ENCODE measurements at places on chromosomes 3 and 15.

DNA sequence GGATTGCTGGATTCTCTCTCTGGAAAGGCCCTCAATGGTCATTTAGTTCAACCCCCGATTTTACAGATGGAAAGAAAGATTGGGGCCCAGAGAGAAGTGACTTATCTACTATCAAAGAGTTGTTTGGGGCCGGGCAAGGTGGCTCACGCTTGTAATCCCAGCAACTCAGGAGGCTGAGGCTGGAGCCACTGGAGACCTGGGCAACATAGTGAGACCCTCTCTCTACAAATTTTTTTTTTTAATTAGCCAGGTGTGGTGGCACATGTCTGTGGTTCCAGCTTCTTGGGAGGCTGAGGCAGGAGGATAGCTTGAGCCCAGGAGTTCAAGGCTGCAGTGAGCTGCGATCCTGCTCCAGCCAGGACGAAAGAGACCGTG, 5.2 kb upstream of the USP3 start:
- no peak for ATAC-seq

DNA sequence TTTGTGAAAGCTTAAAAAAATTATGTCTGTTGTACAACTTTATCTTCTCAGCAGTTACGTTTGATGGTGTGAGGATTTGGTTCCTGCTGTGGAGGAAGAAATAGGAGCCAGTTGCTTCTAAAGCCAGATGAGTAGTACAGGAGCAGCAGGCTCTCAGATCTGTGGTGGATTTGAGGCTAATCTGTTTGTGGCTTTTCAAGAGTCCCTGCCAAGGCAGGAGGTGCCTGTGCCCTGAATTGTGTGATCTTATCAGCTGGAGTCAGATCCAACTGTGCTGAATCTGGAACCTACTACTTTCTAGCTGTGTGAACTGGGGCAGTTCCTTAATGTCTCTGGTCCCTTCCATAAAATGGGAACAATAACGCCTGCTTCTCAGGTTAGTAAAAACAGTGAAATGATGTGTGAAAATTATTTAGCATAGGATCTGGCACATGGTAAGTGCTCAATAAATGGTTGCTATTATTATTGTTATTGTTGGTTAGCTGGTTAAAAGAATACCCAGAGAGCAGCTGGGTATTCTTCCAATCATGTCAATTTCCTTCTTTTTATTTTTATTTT, 7.7 kb downstream of the CLDN11 start:
- no peak for ATAC-seq

- ATAC-seq: no peak
Observed at GRCh38 chr3:10577486-10577885, 72.1 kb upstream of the ATP2B2 start.

GRCh38 chr15:66675446-66675845, 26.6 kb upstream of the SMAD6 start:
- ATAC-seq: no peak

- no peak for ATAC-seq
Observed at GRCh38 chr15:68051907-68052306, 2.2 kb upstream of the PIAS1 start.

DNA sequence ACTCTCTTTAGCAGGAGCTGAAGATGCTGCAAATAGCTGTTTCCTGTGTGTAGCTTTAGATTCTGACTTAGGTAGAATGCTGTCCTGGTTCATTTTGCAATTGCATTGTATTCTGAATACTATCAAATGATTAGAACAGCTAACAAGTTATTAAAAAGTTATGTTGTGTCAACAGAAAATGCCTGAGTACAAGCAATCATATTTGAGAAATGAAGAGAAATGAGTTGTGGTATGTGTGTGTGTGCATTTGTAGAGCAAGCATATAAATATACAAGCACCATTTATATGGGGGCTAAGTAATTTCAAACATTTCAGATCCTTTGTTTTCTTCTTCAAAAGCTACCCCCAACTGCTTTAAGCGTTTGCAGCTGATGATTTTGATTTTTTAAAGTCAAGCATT, 7.8 kb downstream of the ZIC1 start:
- no peak for ATAC-seq

GRCh38 chr3:187445356-187445755, 77.2 kb downstream of the RTP4 start:
- no peak for ATAC-seq

- ATAC-seq: peak; percentile 57
Observed at GRCh38 chr15:45456212-45457106, 66.1 kb downstream of the SLC30A4 start.

DNA sequence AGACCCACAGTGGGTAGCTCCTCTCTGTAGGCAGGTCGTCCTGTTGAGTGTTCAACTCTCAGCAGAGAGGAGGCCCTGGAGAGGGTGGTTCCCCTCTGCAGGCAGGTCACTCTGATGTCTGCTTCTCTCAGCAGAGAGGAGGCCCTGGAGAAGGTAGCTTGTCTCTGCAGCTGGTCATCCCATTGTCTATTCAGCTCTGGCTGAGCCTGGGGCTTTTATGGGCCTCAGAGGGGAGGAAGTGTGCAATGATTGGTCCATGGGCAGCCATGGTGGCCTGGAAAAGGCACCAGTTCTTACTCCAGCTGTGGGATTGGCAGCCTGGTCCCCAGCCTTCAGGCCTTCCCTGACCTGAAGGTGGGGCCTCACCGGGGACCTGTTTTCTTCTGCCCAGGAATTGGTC, 52.9 kb downstream of the PPCDC start:
- ATAC-seq: no peak

GRCh38 chr15:91795235-91795634, 58.3 kb upstream of the SLCO3A1 start:
- no peak for ATAC-seq

GRCh38 chr3:149388001-149388440, 10.6 kb upstream of the TM4SF1 start:
- ATAC-seq: no peak

GRCh38 chr15:82597815-82598214, 49.3 kb downstream of the CPEB1 start:
- no peak for ATAC-seq

DNA sequence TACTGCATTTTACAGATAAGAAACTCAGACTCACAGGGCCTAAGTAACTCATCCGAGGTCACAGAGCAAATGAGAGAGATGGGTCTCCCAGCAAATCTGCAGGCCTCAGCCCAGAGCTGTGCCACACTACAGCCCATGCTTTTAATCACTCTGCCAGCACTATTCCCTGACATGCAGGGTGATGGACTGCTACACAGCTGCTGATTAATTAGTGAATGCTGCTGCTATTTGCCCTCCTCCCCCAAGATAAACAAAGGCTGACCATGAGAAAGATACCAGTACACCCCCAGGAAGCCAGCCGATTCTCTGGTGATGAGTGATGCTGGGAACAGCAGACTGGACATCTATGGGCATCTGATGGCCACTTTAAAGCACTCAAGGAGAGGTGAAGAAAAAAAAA, 39.3 kb downstream of the RFTN1 start:
- no peak for ATAC-seq

DNA sequence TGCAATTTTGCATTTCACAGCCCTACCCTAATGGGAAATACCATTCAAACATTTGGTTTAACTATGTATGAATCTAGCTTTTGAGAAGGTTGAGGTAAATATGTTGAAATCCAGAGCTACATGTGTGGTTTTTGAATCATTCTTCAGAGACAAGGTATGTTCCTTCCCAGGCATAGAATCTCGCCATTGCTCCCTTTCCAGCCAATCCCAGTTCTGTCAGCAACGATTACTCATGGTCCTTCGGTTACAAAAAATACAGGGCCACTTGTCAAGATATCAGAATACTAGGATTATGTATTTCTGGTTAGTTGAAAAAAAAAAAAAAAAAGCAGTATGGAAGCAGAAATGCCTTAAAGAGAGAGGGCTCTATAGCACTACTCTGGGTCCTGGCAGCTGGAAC, 182.4 kb downstream of the RBMS3 start:
- ATAC-seq: no peak

GRCh38 chr15:98169551-98169950, 209.0 kb downstream of the ARRDC4 start:
- no peak for ATAC-seq

Data from gastroesophageal sphincter (tissue), 4 donors.